ENCODE measurements at places on chromosomes 7 and 10. TPM values are rescaled to one million over a fixed set of nuclear protein-coding genes. Genes with fewer than 3 reads are reported as not detected.

Gene LIPF
- total RNA-seq, result not detected

Gene GOLGA7B
- total RNA-seq, result 3.9 TPM

Gene AKR1E2
- total RNA-seq, result 6.6 TPM

Gene UPK3B
- total RNA-seq, result 19.4 TPM

Gene IFIT1B
- not detected for total RNA-seq

Gene SMURF1
- total RNA-seq, result 26.9 TPM

Gene CD36
- 0.08 TPM for total RNA-seq

Gene CPED1
- not detected for total RNA-seq

Gene IRF5
- total RNA-seq, result 12.5 TPM

Gene RSPH10B
- not detected for total RNA-seq

Gene MPLKIP
- total RNA-seq, result 35.5 TPM

Gene IDI2
- total RNA-seq, result not detected

Gene NME8
- total RNA-seq, result not detected

Gene HOXA13
- total RNA-seq, result 2.6 TPM

Gene PILRA
- total RNA-seq, result 6.3 TPM

Gene SLC18A3
- not detected for total RNA-seq

Gene PDE1C
- total RNA-seq, result 3.8 TPM

Gene MYO3A
- total RNA-seq, result not detected

Gene CHST3
- total RNA-seq, result 51.6 TPM

Gene ZEB1
- 8.0 TPM for total RNA-seq

Gene CTAGE6
- total RNA-seq, result not detected

Gene THNSL1
- total RNA-seq, result 4.4 TPM

Gene HSPA12A
- 9.3 TPM for total RNA-seq

All from A549 treated with GW870086 at 1 μM for 4 hours (cell line).